ENCODE measurements at places on chromosomes 3 and 15. TPM values are rescaled to one million over a fixed set of nuclear protein-coding genes. Genes with fewer than 3 reads are reported as not detected.

- no peak for DNase-seq
Observed at GRCh38 chr3:58679974-58680666, 13.5 kb upstream of the FAM3D start.

GRCh38 chr3:132016061-132017041 is 18.5 kb downstream of the CPNE4 start:
- DNase-seq = no peak

GRCh38 chr15:63054985-63055384 is 12.4 kb downstream of the TPM1 start:
- DNase-seq = no peak

- DNase-seq = peak; percentile 40
Observed at GRCh38 chr15:90286678-90287077, 21.2 kb downstream of the NGRN start.

GRCh38 chr15:61748529-61748928 is 311.7 kb downstream of the VPS13C start:
- DNase-seq = no peak

P2RY13 gene
- total RNA-seq = not detected

IGSF11 gene
- 4.1 TPM for total RNA-seq

- DNase-seq = peak; percentile 81
Observed at GRCh38 chr3:130963878-130964277, 62.7 kb downstream of the ASTE1 start.

- DNase-seq = peak; percentile 15
Observed at GRCh38 chr3:41117398-41117870, 81.9 kb upstream of the CTNNB1 start.

- no peak for DNase-seq
Observed at GRCh38 chr3:162337630-162338029, 841.0 kb downstream of the OTOL1 start.

DNA sequence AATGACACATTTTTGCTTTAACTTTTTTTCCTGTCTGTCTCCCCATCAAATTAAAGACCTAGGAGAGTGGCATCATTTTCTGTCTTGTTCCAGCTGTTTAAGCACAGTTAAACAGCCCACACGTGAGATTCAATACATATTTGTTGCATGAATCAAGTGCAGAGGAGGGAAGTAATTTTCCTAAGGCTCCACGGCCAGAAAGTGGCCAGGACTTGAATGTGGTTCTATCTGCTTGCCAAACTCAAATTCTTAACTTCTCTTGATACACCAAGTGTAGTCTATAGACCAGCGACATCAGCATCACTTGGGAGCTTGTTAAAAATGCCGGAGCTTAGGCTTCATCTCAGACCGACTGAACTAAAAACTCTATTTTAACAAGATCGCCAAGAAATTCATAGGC is 724.8 kb upstream of the CFAP20DC start:
- no peak for DNase-seq
